ENCODE measurements at places on chromosomes 11 and 22. TPM values are rescaled to one million over a fixed set of nuclear protein-coding genes. Genes with fewer than 3 reads are reported as not detected.

The CBLIF gene
- not detected for total RNA-seq

The TESMIN gene
- total RNA-seq: 45.2 TPM

The MMP12 gene
- not detected for total RNA-seq

The MMP8 gene
- total RNA-seq: not detected

The NEFH gene
- 5.8 TPM for total RNA-seq

DNA sequence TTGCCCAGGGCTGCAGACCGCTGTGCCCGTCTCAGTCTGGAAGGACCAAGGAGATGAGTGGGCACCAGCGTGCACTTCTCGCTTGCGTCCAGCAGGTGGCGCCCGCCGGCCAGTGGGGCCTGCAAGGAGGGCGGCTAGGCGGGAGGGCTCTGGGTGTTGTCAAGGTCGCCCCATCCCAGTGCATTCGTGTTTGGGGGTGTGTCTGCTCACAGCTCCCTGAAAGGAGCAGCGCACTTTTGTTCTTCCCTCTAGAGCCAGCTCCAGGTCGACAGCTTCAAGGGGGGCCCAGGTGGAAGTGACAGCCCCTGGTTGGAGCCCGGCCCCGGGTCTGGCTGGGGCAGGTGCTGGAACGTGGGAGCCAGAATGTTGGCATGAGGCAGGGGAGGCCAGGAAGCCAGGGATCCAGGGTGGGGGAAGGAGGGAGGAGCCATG lies 23.4 kb upstream of the MPPED1 start:
- no peaks in the 10 kb centered on the region for H3K27me3 ChIP-seq
- no peaks in the 10 kb centered on the region for H3K4me1 ChIP-seq
- H3K36me3 ChIP-seq: no peaks in the 10 kb centered on the region
- H3K4me3 ChIP-seq: no peak overlapping the region
- peak; percentile 90 for DNase-seq

DNA sequence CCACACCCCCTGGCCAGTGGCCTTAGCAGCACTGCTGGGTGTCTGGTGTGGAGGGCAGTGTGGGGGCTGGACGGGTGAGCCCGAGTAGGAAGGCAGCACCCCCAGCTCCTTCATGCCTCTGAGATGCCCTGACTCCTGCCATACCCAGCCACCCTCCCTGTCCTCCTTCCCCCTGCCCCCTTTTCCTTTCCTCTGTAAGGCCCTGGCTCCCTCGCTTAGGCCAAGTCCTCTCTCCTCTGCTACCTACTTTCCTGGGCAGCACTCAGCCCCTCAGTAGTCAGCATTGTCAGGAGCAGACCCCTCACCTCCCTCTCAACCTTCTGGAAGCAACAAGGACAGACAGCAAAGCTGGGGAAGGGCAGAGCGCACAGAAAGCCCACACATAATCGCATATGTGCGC lies 48.0 kb downstream of the BUD13 start:
- H3K4me1 ChIP-seq: peaks cover 6% of the 10 kb centered on the region
- H3K27ac ChIP-seq: no peak overlapping the region
- no peak overlapping the region for H3K4me3 ChIP-seq
- H3K27me3 ChIP-seq: no peaks in the 10 kb centered on the region
- no peak for DNase-seq
- no peaks in the 10 kb centered on the region for H3K36me3 ChIP-seq

- no peak overlapping the region for H3K4me3 ChIP-seq
- no peak for DNase-seq
- no peak overlapping the region for H3K27ac ChIP-seq
- H3K4me1 ChIP-seq: no peaks in the 10 kb centered on the region
- H3K36me3 ChIP-seq: no peaks in the 10 kb centered on the region
These were observed 1.3 kb downstream of the PARVG start for GRCh38 chr22:44181912-44182587.

DNA sequence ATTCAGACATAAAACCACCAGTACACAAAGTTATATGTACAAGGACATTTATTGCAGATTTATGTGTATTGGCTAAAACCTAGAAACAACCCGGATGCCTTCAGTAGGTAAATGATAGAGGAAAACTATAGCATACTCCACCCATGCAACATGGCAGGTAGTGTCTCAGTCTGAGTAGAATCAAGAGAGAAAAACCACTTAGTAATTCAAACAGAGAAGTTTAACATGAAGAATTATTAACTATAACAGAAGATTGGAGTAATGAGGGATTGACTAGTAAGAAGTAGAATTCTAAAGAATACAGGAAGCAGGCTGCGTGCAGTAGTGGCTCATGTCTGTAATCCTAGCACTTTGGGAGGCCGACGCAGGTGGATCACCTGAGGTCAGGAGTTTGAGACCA lies 16.2 kb upstream of the SPTY2D1 start:
- no peak overlapping the region for H3K27ac ChIP-seq
- no peaks in the 10 kb centered on the region for H3K36me3 ChIP-seq
- no peaks in the 10 kb centered on the region for H3K4me1 ChIP-seq

DNA sequence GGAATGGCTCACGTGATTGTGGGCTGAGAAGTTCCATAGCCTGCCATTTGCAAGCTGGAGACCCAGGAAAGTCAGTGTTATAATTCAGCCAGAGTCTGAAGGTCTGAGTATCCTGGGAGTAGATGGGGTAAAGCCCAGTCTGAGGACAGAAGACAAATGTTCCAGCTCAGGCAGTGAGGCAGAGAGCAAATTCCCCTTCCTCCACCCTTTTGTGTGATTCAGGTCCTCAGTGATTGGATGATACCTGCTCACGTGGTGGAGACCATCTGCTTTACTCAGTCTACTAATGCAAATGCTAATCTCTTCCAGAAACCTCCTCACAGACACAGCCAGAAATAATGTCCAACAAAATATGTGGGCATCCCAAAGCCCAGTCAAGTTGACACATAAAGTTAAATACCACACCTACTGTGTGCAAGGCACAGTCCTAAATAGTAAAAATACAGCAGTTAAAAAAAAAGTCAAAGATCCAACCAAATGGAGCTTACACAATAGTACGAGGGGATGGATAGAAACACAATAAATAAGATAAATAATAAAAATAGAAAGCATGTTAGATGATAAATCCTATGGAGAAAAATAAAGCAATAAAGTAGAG lies 13.2 kb upstream of the APOL6 start:
- H3K27ac ChIP-seq: no peak overlapping the region
- H3K36me3 ChIP-seq: no peaks in the 10 kb centered on the region
- no peak for DNase-seq
- no peaks in the 10 kb centered on the region for H3K27me3 ChIP-seq
- H3K4me1 ChIP-seq: no peaks in the 10 kb centered on the region

- no peak overlapping the region for H3K27ac ChIP-seq
- no peak overlapping the region for H3K4me3 ChIP-seq
- H3K4me1 ChIP-seq: no peaks in the 10 kb centered on the region
- no peak for DNase-seq
These were observed 275.3 kb downstream of the ETS1 start for GRCh38 chr11:128311742-128312719.

- H3K27me3 ChIP-seq: no peaks in the 10 kb centered on the region
- DNase-seq: peak; percentile 26
- H3K4me1 ChIP-seq: no peaks in the 10 kb centered on the region
- H3K27ac ChIP-seq: no peak overlapping the region
- H3K36me3 ChIP-seq: no peaks in the 10 kb centered on the region
These were observed 3.6 kb upstream of the MRGPRG start for GRCh38 chr11:3222003-3222855.

DNA sequence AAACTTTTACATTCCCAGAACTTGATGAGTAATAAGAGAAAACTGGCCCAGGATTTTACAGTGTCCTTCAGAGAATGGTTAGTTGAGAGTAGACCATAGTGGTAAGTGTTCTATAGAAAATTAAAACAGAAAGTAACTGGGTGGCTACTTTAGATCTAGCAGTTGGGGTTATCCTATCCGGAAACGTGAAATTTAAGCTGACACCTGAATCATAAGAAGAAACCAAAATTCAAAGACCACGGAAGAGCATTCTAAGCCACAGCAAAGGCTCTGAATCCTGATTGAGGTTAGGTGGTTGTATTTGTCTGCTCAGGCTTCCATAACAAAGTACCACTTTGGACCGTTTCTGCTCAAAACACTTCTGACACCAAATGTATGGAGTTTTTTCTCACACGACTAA lies 34.0 kb downstream of the TTC17 start:
- H3K36me3 ChIP-seq: peaks cover 73% of the 10 kb centered on the region
- DNase-seq: no peak
- peaks cover 2% of the 10 kb centered on the region for H3K4me1 ChIP-seq
- no peaks in the 10 kb centered on the region for H3K27me3 ChIP-seq
- H3K4me3 ChIP-seq: no peak overlapping the region

DNA sequence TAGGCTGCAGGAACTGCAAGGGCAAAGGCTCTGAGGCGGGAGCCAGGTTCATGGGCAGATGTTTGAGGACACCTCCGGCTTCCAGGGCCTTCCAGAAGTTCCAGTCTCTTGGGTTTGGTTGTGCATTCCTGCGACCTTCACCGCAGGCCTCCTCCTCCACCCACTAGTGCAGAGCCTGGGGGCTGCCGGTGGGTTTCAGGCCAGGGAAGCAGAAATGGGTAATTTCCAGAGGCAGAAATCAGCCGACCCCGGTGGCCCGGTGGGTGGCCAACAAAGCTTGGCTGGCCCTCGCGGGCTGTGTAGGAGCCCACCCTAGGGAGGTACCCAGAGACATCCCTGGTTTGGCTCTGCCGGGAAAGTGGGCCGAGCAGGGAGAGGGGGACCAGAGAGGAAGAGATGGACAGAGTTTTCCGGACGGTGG lies 417 bp upstream of the PHETA2 start:
- DNase-seq: no peak
- H3K36me3 ChIP-seq: peaks cover 2% of the 10 kb centered on the region
- H3K4me3 ChIP-seq: no peak overlapping the region
- H3K27ac ChIP-seq: no peak overlapping the region
- H3K4me1 ChIP-seq: no peaks in the 10 kb centered on the region

- no peak overlapping the region for H3K27ac ChIP-seq
- H3K27me3 ChIP-seq: no peaks in the 10 kb centered on the region
- peaks cover 86% of the 10 kb centered on the region for H3K36me3 ChIP-seq
- no peaks in the 10 kb centered on the region for H3K4me1 ChIP-seq
- no peak for DNase-seq
These were observed 11.7 kb downstream of the THOC5 start for GRCh38 chr22:29541845-29542244.

GRCh38 chr22:32617271-32617670 lies 142.7 kb downstream of the FBXO7 start:
- no peak overlapping the region for H3K27ac ChIP-seq
- H3K27me3 ChIP-seq: no peaks in the 10 kb centered on the region
- DNase-seq: no peak
- peaks cover 4% of the 10 kb centered on the region for H3K36me3 ChIP-seq
- no peak overlapping the region for H3K4me3 ChIP-seq

DNA sequence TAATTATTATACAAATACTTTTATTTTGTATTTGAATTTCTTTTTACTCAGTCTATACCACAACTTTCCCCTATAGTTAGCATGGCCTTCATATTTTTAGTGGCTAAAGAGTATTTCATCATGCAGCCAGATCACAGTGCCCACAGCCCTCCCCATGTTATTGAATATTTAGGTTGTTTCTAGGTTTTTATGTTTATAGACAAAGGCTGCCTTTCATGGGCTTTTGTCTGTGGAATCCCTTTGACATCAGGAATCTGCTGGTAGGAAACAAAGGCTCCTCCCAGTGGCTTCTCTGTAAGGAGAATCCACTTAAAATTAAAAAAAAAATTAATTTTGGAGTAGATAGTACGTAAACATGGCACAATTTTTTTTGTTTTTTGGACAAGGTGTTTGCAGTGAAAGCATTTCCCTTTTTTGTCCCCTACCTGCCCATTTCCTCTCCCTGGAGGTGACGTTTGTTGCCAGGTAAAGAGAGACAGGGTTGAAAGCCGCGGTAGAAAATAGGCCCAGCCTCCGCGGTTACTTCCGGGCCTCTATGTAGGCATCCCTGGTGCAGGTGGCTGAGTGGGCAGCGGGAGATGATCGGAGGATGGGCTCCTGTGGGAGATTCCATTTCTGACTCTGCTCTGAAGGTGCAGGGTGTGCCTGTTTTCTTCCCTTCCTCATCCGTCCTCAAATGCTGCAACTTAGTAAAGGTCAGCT lies 82.2 kb upstream of the OR4B1 start:
- H3K27me3 ChIP-seq: no peaks in the 10 kb centered on the region
- H3K4me1 ChIP-seq: no peaks in the 10 kb centered on the region
- DNase-seq: no peak
- no peak overlapping the region for H3K27ac ChIP-seq
- H3K4me3 ChIP-seq: no peak overlapping the region

DNA sequence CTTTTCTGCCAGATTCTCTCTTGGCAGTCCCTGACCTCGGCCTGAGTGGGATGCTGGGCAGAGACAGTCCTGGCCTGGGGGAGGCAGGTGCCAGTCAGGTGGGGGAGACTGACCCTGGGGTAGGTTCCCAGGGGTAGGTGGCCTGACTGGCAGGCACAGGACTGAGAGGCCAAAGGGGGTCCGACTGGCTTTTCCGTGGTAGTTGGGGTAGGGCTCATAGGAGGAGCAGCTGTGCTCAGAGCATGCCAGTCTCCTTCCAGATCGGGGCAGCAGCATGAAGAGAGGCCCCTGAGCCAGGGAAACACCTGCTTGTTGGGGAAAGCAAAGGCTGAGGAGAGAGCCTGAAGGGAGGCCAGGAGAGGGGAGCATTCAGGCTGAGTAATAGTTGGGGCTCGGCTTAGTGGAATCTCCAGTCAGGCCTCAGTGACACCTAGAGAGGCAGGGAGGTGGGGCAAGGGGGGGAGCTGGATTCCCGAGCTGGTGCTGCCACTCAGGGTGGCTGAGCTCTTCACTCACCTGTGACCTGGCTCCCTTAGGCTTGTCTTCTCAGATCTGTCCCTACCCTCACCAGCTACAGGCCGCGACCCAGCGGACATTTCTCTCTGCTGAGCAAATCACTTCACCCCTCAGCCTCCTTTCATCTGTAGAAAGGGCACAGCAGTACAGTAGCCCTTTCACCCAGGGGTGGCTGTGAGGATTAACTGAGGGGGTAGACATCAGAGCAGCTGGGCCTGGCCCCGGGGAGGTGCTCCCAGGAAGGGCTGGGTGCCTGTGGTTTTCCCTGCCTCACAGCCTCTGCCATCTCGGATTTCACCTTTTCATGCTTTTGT lies 26.2 kb downstream of the MCM5 start:
- no peak overlapping the region for H3K27ac ChIP-seq
- H3K4me3 ChIP-seq: no peak overlapping the region
- peak; percentile 66 for DNase-seq

GRCh38 chr11:83265331-83265730 lies 20.8 kb downstream of the CCDC90B start:
- no peaks in the 10 kb centered on the region for H3K27me3 ChIP-seq
- no peak overlapping the region for H3K4me3 ChIP-seq
- H3K36me3 ChIP-seq: peaks cover 16% of the 10 kb centered on the region
- no peak for DNase-seq

- H3K27me3 ChIP-seq: no peaks in the 10 kb centered on the region
- H3K4me3 ChIP-seq: no peak overlapping the region
- H3K36me3 ChIP-seq: no peaks in the 10 kb centered on the region
- no peak for DNase-seq
- no peak overlapping the region for H3K27ac ChIP-seq
These were observed 53.2 kb upstream of the EHF start for GRCh38 chr11:34567733-34568132.

GRCh38 chr11:13280092-13280722 lies 2.6 kb downstream of the BMAL1 start:
- DNase-seq: no peak
- H3K36me3 ChIP-seq: no peaks in the 10 kb centered on the region
- H3K4me1 ChIP-seq: peaks cover 6% of the 10 kb centered on the region
- peaks cover 25% of the 10 kb centered on the region for H3K27me3 ChIP-seq

GRCh38 chr11:22728600-22729389 lies 62.4 kb downstream of the GAS2 start:
- no peak overlapping the region for H3K4me3 ChIP-seq
- DNase-seq: no peak
- no peaks in the 10 kb centered on the region for H3K36me3 ChIP-seq
- H3K4me1 ChIP-seq: no peaks in the 10 kb centered on the region
- no peaks in the 10 kb centered on the region for H3K27me3 ChIP-seq

All from H9 (cell line).